ENCODE measurements at places on chromosomes 7 and 10. TPM values are rescaled to one million over a fixed set of nuclear protein-coding genes. Genes with fewer than 3 reads are reported as not detected.

DNA sequence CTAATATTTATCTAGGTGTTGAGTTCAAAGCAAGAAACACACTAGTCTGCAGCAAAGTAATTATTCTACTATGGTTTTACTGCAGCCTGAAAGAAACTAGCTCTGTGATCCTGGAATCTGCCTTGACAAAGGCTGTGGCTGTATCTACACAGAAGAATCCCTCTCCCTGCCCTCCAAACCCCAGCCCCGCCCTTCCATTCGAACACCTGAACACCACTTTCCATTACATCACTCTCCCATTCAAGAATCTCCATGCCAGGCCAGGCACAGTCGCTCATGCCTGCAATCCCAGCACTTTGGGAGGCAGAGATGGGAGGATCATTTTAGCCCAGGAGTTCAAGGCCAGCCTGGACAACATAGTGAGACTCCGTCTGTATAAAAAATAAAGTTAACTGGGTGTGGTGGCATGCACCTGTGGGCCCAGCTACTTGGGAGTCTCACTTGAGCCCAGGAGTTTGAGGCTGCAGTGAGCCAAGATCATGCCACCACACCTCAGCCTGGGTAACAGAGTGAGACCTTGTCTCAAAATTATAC is 23.3 kb downstream of the LRRC20 start:
- DNase-seq, result peak; percentile 80
- H3K27ac ChIP-seq, result peak overlapping the region; percentile 1
- H3K4me3 ChIP-seq, result no peak overlapping the region
- no peaks in the 10 kb centered on the region for H3K36me3 ChIP-seq
- no peaks in the 10 kb centered on the region for H3K27me3 ChIP-seq

LRRC4 gene
- total RNA-seq, result not detected

DNA sequence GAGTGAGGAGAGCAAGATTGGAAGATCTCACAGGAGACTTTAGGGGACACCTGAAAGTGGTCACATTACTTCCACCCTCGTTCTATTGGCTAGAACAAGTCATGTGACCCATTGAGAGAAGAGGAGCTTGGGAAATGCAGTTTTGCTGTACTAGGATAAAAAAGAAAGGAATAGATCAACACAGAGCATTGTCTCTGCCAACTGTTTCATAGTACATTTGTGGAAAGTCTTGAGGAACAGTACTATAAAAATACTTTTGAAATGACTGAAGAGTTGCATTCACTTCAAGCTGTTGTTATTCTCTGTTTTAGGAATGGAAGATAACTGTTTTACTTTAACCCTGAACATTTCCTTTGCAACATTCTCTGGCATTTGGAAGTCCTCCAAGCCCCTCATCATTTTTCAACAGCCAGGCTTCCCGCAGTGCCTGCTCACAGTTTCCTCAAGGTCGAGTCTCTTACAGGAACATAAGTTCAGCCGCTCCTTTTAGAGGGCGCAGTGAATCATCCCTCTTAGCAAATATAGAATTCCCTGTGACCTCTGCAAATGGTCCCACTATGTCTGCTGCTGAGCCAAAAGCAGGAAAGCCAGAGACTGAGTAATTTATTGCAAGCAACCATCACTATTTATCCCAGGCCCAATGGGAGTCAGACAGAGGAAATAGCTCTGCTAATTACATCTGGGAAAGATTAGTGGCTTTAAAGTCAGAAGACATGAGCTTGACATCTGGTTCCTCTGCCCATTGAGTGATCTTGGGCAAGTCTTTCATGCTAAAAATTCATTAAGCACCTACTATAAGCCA is 40.7 kb downstream of the MRPL32 start:
- no peaks in the 10 kb centered on the region for H3K36me3 ChIP-seq
- no peaks in the 10 kb centered on the region for H3K4me1 ChIP-seq
- DNase-seq, result no peak
- H3K4me3 ChIP-seq, result no peak overlapping the region

IFIT1B gene
- total RNA-seq, result not detected

GRCh38 chr10:87177-88080 is 38.3 kb upstream of the TUBB8 start:
- no peak overlapping the region for H3K4me3 ChIP-seq
- no peak overlapping the region for H3K27ac ChIP-seq
- no peak for DNase-seq
- no peaks in the 10 kb centered on the region for H3K27me3 ChIP-seq

COL17A1 gene
- total RNA-seq, result 0.45 TPM

GRCh38 chr7:36260481-36260880 is 107.4 kb downstream of the EEPD1 start:
- no peak overlapping the region for H3K27ac ChIP-seq
- H3K4me1 ChIP-seq, result peaks cover 13% of the 10 kb centered on the region
- no peaks in the 10 kb centered on the region for H3K36me3 ChIP-seq

GRCh38 chr10:68987611-68988010 is 992 bp upstream of the KIFBP start:
- H3K27me3 ChIP-seq, result no peaks in the 10 kb centered on the region
- peaks cover 2% of the 10 kb centered on the region for H3K36me3 ChIP-seq
- no peak for DNase-seq
- H3K27ac ChIP-seq, result peak overlapping the region; percentile 90

GRCh38 chr10:30207485-30208052 is 141.5 kb downstream of the MTPAP start:
- H3K4me1 ChIP-seq, result peaks cover 8% of the 10 kb centered on the region
- no peak overlapping the region for H3K4me3 ChIP-seq
- H3K27me3 ChIP-seq, result no peaks in the 10 kb centered on the region
- H3K36me3 ChIP-seq, result no peaks in the 10 kb centered on the region
- no peak overlapping the region for H3K27ac ChIP-seq

EBLN1 gene
- total RNA-seq, result not detected

- no peak overlapping the region for H3K4me3 ChIP-seq
- H3K27me3 ChIP-seq, result no peaks in the 10 kb centered on the region
- DNase-seq, result no peak
- H3K27ac ChIP-seq, result no peak overlapping the region
- H3K36me3 ChIP-seq, result no peaks in the 10 kb centered on the region
These were observed 231.0 kb upstream of the LYZL1 start for GRCh38 chr10:29057822-29058331.

- peak; percentile 9 for DNase-seq
- H3K27ac ChIP-seq, result peak within 1 kb of the TSS; percentile 54
- no peaks in the 10 kb centered on the region for H3K27me3 ChIP-seq
These were observed at the start of gene KCNIP2 for GRCh38 chr10:101843032-101844021. KCNIP2 (minus strand) TSS chr10:101843800; CDS start chr10:101843568, 232 bp downstream.

NSUN6 gene
- total RNA-seq, result 17.7 TPM

PRXL2A gene
- total RNA-seq, result 88.6 TPM

GRCh38 chr7:102875700-102876295 is 37.0 kb upstream of the LRRC17 start:
- no peaks in the 10 kb centered on the region for H3K27me3 ChIP-seq
- H3K36me3 ChIP-seq, result no peaks in the 10 kb centered on the region
- no peak overlapping the region for H3K4me3 ChIP-seq
- peak; percentile 60 for DNase-seq

TMEM229A gene
- total RNA-seq, result 0.88 TPM
